AG20443 (cell line): ENCODE measurements at places on chromosomes 1 and 21.

GRCh38 chr1:67053785-67054772, at the start of gene SLC35D1:
SLC35D1 (minus strand) TSS chr1:67054148; CDS start chr1:67054013, 135 bp downstream.
- DNase-seq: peak; percentile 80

DNA sequence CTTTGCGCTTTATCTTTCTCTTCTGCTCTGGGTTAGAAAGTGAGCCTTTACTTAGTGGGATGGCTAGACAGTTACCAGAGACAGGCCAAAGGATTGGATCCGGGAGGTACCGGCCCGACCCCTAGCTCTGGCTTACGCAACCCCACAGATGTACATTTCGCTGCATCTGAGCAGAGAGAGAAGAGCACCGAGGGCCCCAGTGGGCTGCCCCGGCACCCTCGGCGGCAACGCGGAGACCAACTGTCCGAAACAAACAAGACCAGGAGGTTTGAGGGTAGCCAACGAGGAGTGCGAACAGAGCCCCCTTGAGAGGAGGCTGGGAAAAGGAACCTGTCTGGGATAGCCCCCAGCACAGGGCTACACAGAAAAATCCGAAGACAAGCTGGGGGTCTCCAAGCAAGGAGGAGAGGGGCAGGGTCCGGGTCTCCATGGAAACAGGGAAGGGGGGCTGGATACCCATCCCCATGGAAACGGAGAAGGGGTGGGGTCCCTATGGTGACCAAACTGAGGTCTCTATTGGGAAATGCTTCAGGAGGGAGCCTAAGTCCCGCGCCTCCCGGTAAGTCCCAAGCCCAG, 373 bp downstream of the MTF1 start:
- DNase-seq: peak; percentile 59

GRCh38 chr1:174989536-174990220, 10.1 kb upstream of the CACYBP start:
- peak; percentile 35 for DNase-seq

- DNase-seq: no peak
Observed at GRCh38 chr1:175579956-175580750, 163.2 kb downstream of the TNR start.

DNA sequence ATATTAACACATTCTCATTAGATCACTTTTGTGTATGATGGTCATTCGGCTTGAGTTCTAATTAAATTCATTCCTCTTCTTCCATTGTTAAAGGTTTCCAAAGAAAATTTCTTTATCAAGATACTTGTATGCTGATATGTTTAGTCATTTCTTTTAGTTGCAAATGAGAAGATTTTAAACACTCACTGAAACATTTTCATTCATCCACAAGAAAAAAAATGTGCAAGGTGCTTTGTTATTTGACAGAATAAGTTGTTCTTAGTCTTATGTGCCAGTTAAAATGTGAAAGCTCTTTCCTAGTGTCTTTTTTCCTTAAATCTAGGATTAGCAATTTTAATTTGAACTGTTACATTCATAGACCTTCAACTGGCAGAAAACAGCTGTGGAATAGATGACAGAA, 727.0 kb upstream of the NEGR1 start:
- no peak for DNase-seq

DNA sequence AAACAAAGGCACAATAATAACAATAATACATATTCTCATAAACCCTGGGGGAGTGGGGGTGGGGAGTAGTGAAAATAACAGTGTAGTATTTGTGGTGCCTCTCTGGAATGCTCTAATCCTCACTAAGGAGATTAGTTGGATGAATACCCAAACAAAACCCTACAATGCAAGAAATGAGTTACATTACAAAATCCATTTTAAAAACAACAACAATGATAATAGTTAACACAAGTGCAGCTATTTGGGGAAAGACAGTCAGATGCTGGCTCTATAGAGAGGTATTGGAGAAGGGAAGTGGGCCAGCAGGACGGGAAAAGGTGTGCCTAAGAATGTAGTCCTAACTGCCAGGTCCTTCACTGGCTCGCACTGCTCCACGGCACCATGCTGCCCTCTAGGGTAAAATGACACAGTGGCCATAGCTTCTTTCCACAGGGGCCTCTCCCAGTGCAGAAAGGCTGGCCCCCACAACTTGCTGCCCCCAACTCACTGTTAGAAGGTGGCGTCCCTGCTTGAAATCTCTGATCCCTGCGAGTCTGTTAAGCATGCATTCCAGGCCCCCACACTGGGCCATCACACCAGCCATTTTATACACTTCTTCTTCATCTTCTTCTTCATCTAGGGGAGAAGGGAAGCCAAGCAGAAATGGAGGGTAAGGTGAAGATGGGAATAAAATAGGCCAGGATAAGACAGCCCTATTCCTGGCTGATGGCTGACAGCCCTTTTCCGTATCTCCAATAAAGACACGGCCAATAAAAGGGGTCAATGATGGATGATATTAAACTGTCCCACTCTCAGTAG, 113.8 kb downstream of the UBR4 start:
- peak; percentile 57 for DNase-seq

DNA sequence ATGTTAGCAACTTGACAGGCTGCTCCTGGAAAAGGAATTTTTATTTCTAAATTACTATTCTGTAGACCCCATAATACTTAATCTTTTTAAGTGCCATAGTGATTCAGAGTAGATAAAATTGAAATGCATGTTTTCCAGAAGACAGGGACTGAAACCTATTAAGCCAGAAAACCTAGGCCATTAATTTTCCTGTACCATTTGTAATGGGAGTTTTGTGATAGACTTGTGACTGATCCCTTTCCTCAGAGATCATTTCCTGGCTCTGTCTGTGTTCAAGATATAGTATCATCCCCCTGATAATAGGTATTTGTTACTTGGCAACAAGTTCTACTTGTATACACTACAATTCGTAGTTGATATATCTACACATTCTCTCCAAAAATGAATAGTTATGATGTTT, 1609.8 kb downstream of the AMY1C start:
- DNase-seq: no peak
